ENCODE measurements at places on chromosomes 2 and 18.

- no peak for DNase-seq
Measured at GRCh38 chr2:159326569-159327255, 40.2 kb upstream of the WDSUB1 start.

- no peak for DNase-seq
Measured at GRCh38 chr18:5521000-5521399, 22.8 kb downstream of the EPB41L3 start.

DNA sequence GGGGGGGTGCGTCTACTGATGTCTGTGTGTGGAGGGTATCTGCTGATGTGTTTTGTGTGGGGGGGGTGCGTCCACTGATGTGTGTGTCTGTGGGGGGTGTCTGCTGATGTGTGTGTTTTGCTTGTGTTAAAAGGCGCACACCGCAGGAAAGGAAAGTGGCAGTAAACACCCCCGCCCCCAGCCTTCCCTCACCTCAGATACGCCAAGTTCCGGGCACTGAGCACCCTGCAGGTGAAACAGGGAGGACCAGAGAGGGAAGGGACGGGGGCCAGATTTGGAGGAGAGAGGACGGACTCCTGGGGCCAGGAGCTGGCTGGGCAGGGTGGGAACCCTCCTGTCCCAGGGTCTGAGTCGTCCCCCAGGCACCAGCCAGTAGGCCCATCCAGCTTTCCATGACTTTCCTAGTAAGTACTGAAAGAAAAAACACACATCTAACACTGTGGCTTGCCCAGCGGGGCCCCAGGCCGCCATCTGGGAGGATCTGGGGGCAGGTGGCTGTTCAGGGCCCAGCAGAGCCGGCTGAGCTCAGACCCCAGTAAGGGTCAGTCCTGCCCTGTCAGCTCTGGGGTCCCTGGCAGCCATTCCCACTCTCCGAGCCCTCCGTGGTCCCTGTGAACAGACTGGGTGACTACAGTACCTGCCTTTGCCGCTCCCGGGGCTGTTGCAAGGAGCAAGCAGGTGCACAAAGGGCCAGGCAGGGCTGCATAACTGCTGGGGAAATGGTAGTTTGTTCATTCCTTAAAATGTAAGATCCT, 126.9 kb downstream of the NFATC1 start:
- no peak for DNase-seq

DNA sequence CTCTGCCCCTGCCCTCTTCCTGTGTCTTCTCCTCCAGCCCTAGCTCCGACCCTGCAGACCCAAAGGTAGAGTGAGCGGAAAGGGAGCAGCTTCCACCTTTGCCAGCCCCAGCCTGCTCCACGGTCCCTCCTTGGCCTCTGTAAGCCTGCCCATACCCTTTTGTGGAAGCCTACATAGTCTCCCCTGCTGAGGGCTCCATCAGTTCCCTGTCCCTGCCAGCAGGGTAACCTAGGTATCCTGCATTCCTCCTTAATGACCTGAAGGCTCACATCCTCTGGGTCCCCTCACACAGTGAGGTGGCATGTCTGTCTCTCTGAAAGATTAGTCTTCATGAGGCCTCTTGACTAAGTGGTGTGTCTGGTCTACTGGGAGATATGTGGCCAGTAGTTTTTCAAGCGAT, 20.5 kb upstream of the ACKR3 start:
- no peak for DNase-seq

DNA sequence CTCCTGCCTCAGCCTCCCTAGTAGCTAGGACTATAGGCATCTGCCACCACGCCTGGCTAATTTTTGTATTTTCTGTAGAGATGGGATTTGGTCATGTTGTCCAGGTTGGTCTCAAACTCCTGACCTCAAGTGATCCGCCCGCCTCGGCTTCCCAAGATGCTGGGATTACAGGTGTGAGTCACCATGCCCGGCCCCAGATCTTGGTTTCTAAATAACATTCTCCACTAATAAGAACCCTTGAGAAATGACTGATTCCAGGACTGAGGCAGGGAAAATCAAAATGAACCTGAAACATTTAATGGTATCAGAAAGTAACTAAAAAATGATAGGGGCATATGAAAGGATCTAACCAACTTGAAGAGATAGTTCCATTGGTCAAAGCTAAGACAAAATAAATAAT, 34.0 kb downstream of the BMPR2 start:
- no peak for DNase-seq

- DNase-seq = no peak
Measured at GRCh38 chr18:36186461-36187192, 670 bp upstream of the MOCOS start.

DNA sequence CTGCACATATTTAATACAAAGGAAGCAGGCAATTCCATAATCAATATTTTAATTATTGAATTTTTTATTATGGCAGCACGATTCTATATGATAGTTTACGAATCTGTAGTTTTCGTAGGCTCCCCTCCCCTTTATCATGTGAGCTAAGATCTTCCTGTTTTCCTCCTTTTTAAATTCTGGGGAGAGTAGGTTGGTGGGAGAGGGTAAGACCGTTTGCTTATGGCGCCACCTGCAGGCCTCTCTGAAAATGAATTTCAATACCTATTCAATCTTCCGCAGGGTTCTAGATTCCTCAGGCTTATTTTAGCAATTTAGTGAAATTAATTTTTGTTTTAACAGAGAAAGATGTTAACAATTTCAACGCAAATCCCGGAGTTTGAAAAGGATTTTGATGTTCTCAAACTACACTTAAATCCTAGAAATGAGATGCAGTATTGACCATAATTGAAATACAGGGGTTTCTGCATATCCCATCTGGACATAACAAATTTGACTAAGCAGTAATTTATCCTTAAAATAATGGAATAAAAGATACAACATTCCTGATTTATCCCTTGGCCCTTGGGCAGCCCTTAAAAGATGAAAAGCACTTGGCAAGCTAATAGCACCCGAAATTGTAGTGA, 12.8 kb upstream of the GBX2 start:
- peak; percentile 57 for DNase-seq

GRCh38 chr2:7835693-7836680, 845.9 kb upstream of the ID2 start:
- no peak for DNase-seq

GRCh38 chr2:4499316-4500030, 796.1 kb downstream of the DCDC2C start:
- DNase-seq = no peak

DNA sequence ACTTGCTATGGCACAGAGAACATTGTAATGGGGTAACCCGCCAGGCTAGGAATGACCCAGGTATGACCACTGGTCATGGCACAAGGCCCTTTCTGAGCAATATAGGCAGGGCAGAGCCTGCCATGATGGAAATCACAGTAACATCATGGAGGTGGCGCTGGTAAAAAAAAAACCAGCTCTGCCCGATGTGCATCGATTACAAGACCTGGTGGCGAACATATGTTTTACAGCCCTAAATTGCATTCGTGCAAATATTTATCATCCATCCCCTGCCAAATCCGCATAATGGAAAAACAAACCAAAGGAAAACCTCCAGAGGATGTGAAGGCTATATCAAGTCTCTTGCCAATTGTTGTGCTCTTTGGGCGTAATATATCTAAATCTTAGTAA, 60.6 kb downstream of the SEMA4F start:
- DNase-seq = no peak

- peak; percentile 67 for DNase-seq
Measured at GRCh38 chr2:21317131-21317530, 193.4 kb downstream of the TDRD15 start.

DNA sequence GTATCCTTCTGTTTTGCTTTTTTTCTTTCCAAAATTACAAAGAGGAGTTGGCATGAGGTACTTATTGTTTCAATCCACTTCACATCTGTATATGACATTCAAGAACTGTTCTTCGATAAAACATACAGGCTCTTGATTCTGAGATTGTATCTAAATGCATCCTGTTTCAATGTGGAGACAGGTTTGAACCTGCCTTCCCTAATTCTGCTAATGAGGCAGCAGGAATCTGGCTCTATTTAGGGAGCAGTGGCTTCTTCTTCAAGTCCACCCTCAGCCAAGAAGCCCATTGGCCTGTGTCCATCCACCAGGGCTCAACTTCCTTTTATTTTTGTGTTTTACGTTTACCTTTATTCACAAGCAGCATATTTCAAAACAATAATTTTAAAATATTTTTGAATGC, 84.8 kb upstream of the PIK3C3 start:
- no peak for DNase-seq

DNA sequence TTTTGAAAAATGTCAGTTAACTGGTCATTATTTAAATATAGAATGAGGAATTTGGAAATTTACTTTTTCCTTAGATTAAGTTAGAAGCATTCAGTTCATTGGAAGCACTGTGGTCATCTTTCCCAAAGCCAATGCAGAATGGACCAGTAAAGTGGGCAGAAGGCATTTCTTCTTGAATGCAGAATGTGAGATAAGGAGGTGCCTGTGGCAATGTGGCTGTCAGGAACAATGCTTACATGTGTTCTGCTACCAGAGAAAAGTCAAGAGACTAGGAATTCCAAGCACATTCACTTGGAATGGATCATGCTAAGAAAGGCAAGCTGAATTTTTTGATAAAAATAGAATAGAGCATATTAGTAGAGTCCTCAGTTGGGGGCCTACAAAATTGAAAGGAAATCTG, 295.0 kb upstream of the KCNH7 start:
- DNase-seq = no peak

DNA sequence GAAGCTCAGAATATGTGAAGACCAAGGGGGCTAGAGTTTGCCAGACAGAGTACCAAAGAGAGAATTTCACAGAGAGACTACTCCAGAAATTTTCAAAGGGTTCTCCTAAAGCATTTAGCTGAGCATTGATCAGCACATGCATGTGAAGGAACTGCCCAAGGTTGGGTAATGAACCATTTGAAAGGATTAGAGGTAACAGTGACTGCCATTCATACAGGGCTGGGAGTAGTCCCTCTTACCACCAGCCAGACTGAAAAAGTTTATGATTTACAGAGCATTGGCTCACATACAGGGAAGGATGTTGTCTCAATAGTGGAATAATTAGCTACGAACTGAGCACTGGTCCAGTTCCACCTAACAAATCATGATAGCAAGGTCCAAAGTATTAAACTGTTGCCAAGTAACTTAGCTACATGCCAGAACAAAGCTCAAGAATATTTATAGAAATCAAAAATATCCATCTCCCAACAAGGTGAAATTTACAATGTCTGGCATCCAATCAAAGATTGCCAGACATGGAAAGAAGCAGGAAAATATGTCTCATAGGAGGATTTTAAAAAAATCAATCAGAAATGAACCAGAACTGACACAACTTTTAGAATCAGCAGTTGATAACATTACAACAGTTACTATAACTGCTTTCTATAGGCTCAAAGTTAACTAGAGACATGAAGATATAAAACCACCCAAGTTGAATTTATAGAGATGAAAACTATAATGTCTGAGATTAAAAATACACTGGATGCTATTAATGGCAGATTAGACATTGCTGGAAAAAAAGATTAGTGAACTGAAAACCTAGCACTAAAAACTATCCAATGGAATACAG, 25.7 kb upstream of the RNF103 start:
- DNase-seq = no peak

DNA sequence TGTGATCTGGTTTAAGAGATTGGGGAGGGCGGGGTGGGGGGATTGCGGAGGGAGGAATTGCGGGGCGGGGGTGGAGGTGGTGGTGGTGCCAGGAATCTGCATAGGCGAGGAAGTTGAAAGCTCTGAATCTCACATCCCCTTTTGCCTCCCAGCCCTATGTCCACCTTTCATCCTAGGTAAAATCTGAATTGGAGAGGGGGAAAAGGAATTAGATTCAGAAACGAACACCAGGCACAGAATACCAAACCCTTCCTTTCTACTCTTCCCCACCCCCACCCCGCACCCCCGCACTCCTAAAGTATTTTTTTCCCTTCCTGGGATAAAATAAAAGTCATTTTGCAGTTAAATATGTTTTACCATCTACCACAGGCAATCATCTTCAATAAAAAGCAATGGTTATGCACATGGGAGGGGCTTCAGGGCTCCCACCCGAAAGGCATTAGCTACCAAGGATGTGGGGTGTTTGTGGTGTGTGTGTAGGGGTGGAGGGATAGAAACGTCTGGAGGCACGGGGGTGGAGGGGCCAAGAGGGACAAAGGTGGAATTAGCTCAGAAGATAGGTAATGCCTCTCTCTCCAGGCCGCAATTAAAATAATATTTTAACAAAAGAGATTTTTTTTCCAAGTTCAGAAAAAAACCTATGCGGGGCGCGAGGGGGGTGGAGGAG, 1.8 kb downstream of the IGFBP5 start:
- DNase-seq = no peak

GRCh38 chr18:7454429-7454828, 112.7 kb upstream of the PTPRM start:
- DNase-seq = no peak

DNA sequence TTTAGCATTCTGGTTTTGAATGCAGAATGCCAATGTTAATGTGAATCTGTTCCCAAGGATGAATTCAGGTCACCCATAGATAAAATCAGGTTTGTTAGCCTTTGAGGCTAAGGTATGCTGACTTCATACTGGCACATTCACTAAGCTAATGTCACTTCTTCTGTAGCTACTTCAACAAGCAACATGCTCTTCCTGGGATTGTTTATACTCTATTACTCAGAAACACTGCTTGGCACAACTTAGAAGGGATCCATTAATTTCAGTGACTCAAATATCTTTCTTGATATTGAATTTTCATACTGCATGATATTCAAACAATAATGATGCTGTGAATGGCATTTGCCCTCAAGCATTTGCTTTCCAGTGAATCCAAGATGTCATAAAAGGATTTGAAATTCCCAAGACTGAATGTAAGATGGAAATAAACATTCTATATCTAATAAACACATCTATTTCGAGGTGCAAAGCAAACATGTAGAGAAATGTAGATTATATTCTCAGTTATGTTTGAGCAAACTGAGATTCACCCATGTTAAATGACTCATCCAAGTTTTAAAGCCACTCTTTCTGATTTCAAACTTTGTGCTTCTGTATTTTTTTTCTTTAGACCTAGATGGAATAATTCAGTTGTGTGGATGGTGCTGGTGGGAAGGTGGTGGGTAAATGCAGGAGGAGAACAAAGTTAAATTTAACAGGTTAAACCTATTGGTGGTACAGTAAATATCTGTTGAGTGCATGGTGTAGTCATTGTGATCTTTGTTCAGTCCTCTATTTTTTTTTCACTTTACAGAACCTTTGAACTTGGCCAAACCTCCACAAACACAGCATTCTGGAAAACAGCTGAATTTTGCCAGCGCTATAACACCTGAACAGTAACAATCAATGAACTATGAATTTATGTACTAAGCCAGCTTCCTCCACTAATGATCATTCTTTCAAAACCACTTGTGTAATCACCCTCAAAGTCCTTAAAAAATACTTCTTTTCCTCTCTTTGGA, 162.1 kb upstream of the XIRP2 start:
- no peak for DNase-seq

GRCh38 chr2:53265544-53266299, 501.9 kb upstream of the CHAC2 start:
- no peak for DNase-seq

DNA sequence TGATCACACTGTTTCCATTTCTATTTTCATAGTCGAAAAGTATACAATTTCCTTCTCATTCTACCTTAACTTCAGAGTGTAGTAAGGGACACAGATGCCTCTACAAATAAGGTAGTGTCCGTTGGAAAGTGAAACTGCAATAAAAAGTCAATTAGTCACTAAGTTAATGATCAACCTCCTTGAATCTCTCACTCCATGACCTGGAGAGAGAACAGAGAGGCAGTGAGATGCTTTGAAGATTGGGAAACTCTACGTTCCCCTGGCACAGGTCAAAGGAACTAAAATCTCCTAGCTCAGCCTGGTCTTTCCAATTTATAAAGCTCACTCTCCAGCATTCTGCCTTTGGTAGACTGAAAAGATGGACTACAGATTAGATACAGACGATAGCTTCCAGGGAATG, 153.8 kb upstream of the ACAA2 start:
- DNase-seq = no peak

Measured in hematopoietic multipotent progenitor cell treated with erythropoietin and hydrocortisone succinate and interleukin-3 and kit ligand, for 8 days (in vitro differentiated cells).